ENCODE measurements at places on chromosomes 11 and 22. TPM values are rescaled to one million over a fixed set of nuclear protein-coding genes. Genes with fewer than 3 reads are reported as not detected.

- peak overlapping the region; percentile 87 for H3K27ac ChIP-seq
- peaks cover 26% of the 10 kb centered on the region for H3K4me1 ChIP-seq
- peak; percentile 60 for DNase-seq
- H3K4me3 ChIP-seq: peak overlapping the region; percentile 84
Measured at GRCh38 chr22:37843741-37844089, 419 bp downstream of the ANKRD54 start.

- H3K4me1 ChIP-seq: peaks cover 2% of the 10 kb centered on the region
- no peak overlapping the region for H3K27ac ChIP-seq
- no peak overlapping the region for H3K4me3 ChIP-seq
- no peaks in the 10 kb centered on the region for H3K36me3 ChIP-seq
Measured at GRCh38 chr11:75369560-75370255, 18.2 kb upstream of the ARRB1 start.

- H3K4me3 ChIP-seq: no peak overlapping the region
- H3K4me1 ChIP-seq: no peaks in the 10 kb centered on the region
- no peaks in the 10 kb centered on the region for H3K27me3 ChIP-seq
- H3K27ac ChIP-seq: no peak overlapping the region
- DNase-seq: no peak
- H3K36me3 ChIP-seq: peaks cover 4% of the 10 kb centered on the region
Measured at GRCh38 chr11:129973068-129973467, 29.6 kb downstream of the PRDM10 start.

- no peak overlapping the region for H3K27ac ChIP-seq
- no peaks in the 10 kb centered on the region for H3K36me3 ChIP-seq
- DNase-seq: no peak
- no peak overlapping the region for H3K4me3 ChIP-seq
Measured at GRCh38 chr11:26244207-26244606, 87.7 kb upstream of the ANO3 start.

NFAM1 gene
- 0.24 TPM for total RNA-seq
